NCI-H510A (cell line): ENCODE measurements at places on chromosomes 2 and 18.

- DNase-seq, result no peak
Observed at GRCh38 chr2:237113026-237113795, 27.5 kb downstream of the COPS8 start.

GRCh38 chr2:10452312-10452711 is 4.2 kb upstream of the ODC1 start:
- DNase-seq, result peak; percentile 46

GRCh38 chr2:186618696-186619095 is 28.8 kb downstream of the ITGAV start:
- DNase-seq, result no peak

DNA sequence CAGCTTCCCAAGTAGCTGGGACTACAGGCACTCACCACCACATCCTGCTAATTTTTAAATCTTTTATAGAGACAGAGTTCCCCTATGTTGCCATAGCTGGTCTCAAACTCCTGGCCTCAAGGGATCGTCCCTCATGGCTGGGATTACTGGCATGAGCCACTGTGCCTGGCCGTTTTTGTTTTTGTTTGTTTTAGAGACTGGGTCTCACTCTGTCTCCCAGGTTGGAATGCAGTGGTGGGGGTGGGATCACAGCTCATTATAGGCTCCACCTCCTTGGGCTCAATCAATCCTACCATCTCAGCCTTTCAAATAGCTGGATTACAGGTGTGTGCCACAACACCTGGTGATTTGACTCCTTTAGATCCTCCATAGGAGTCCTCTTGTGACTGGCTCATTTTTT is 19.5 kb upstream of the ZDBF2 start:
- no peak for DNase-seq
